Stimulated activated CD8-positive, alpha-beta memory T cell treated with anti-CD3 and anti-CD28 coated beads, Interleukin-2, amount 100 ng/mL, for 48 hours (primary cell): ENCODE measurements at places on chromosomes 1 and 21.
A peak's percentile ranks its signal among the peaks of the same experiment; 100 is the strongest.

DNA sequence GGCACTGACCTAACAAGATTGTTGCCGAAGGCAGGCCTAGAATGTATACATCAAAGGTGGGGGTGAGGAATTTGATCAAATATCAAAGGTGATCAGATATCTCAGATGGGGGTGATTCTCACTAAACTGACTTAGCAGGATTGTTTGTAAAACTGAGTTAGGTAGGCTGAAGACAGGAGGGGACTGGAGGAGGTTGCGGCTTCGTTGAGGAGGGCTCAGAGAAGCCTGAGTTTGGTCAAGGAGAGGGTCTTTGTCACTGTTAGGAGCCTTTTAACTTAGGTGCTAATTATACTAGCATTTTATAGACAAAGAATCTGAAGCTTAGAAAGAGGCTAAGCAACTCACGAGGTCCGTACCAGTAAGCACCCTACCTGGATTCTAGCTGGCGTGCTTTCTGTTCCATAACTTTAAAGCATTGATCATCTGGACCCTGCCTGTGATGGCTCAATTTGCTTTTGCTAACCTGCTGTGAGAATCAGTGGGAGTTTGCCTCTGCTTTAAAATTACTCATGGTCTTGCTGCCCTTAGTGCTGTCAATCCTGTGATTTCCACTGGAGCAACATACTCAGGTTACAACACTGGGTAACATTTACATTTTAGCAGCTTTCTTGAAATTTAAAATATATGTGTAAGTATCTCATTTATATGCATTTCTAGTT, 49.8 kb downstream of the ITSN1 start:
- no peak for DNase-seq

- DNase-seq = no peak
Measured at GRCh38 chr1:214446772-214447556, 104.4 kb downstream of the PTPN14 start.

- DNase-seq = no peak
Measured at GRCh38 chr1:205561501-205562203, 57.2 kb downstream of the CDK18 start.

- DNase-seq = no peak
Measured at GRCh38 chr1:25770541-25771220, 29.3 kb upstream of the SELENON start.

DNA sequence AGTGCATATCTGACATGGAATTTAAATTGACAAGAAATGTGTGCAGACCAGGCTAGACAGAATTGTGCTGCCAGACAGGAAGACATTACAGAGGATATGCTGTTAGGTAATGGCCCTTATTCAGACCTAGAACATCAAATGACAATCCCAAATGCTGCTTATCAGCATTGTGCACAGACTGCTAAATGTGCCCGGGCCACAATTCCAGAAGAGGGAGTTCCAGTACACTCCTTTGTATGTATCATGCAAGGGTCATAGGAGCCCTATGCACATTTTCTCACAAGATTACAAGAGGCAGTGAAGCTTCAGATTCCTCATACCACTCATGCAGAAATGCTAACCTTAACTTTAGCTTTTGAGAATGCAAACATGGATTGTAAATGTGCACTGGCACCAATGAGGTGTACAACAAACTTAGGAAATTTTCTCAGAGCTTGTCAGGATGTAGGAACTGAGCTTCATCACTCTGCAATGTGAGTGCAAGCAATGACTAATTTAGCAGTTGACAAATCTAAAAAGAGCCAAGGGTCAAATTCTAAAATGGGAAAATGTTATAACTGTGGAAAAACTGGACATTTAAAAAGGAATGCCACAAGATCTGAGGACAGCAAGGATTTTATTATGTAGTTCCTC, 273.5 kb downstream of the COL11A1 start:
- no peak for DNase-seq

GRCh38 chr1:226738995-226739695, at the start of gene ITPKB:
ITPKB (minus strand) TSS chr1:226739282; CDS start chr1:226737458, 1,824 bp downstream.
- DNase-seq = no peak

- DNase-seq = no peak
Measured at GRCh38 chr21:35571910-35572309, 488.4 kb downstream of the SETD4 start.

GRCh38 chr1:24897263-24898151, 32.6 kb downstream of the RUNX3 start:
- no peak for DNase-seq

DNA sequence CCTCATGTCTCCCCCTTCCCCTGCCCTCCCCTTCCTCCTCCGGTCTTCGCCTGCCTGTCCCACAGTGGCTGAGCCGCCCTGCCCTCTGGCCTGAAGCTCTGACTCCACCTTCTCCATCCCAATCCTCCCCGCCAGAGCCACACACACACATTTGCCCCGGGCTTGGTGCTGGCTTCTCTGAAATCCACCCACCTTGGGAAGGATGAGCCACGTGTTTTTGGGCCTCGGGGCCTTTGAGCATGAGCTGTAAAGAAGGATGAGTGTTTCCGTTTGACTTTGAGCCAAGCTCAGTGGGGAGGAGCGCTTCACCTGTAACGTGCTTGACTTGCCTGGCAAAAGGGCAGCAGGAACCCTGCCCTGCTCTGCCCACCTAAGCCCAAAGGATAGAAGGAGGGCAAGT, 295.1 kb downstream of the SIPA1L2 start:
- DNase-seq = no peak

GRCh38 chr1:57112148-57112547, 146.3 kb upstream of the C8B start:
- no peak for DNase-seq

- DNase-seq = no peak
Measured at GRCh38 chr1:55070293-55071164, 31.2 kb downstream of the PCSK9 start.

GRCh38 chr1:59544615-59545293, 247.9 kb downstream of the FGGY start:
- no peak for DNase-seq

DNA sequence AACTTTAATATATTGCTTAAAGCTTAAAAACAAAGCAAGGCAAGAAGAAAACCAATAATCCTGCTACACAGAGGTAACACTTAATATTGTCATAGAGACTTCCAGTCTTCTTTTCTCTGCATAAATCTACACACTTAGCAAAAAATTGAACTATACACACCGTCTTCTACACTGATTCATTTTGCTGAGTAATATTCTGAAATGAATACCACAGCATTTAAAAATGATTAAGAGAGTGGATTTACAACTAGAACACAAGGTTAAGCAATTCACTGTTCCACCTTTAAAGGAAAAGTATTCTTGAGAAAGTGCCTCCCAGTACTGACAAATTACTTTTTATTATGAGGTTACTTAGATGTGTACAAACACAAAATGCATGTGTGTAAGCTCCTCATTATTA, 22.2 kb upstream of the ITPKB start:
- no peak for DNase-seq

DNA sequence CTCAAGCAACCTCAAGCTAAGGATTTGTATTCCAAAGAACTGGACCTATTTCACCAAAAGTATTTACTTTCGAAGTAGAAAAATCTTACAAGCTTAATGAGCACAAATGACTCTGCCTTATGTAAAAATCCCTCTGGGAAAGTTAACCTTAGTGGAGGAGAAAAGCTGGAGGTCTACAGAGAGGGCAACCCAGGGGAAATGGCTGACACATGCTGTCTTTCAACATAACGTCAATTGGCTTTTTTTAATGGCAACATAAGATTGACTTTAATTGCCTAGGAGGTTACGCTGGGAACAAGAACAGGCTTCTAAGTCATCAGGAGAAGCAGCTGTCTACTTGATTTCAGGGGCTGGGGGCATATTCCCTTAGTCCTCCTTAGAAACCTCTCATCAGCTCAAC, 52.3 kb downstream of the UTP25 start:
- DNase-seq = no peak

- no peak for DNase-seq
Measured at GRCh38 chr1:224588515-224588914, 27.6 kb upstream of the CNIH3 start.

- DNase-seq = no peak
Measured at GRCh38 chr1:232655028-232655745, 25.3 kb upstream of the SIPA1L2 start.

DNA sequence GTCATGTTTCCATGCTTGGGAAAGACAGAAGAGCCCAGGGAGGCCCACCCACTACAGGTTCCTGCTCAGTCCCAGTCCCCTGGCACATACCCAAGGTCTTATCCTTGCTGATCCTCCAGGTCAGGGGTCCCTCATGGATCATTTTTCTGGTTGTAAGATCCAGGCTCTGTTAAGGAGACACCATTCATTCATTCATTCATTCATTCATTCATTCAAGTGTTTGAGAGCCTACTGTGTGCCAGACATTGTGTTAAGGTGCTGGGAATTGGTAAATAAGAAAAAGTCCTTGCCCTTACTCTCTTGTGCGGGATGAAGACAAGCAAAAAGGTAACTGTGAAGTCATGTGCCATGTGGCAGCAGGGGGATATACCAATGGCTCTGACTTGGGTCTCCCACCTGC, 23.8 kb downstream of the LRRC71 start:
- no peak for DNase-seq

DNA sequence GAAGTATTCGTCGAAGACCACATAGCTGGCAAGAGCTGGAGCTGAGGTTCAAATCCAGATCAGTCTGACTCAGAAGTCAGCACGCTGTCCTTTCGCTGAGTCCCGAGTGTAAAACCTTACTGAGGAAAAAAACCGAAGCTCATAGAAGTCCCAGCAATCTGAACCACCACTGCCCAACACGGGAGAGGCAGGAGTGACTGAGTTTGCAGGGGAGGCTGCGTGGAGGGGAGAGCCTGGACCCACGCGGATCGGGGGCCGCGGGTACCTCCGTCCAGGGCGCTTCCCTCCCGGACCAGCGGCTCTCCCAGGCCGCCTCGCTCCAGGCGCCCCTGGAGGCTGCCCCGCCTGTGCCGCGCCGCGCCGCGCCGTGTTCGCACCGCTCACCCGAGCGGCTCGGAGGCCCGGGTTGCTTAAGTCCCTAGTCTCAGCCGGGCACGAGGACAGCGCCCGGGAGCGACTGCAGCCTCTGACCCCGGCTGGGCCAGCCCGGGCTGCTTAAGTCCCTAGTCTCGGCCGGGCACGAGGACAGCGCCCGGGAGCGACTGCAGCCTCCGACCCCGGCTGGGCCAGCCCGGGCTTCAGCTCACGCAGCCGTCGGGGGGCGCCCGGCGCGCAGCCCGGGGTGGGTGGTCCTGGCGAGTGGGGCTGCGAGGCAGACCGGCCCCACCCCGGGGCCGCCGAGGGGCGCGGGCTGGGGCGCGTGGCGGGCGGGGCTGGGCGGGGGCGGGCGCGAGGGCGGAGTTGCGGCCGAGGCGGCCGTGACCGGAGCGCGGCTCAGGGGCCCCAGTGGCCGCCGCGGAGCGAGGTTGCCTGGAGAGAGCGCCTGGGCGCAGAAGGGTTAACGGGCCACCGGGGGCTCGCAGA, at the start of gene ADAMTSL4:
Gene ADAMTSL4 (plus strand): TSS at position 777 of the 864 bp plus-strand sequence. CDS start 2,881 bp downstream, outside the sequence.
- no peak for DNase-seq

GRCh38 chr1:198620951-198621824, 17.7 kb upstream of the PTPRC start:
- DNase-seq = peak; percentile 46

DNA sequence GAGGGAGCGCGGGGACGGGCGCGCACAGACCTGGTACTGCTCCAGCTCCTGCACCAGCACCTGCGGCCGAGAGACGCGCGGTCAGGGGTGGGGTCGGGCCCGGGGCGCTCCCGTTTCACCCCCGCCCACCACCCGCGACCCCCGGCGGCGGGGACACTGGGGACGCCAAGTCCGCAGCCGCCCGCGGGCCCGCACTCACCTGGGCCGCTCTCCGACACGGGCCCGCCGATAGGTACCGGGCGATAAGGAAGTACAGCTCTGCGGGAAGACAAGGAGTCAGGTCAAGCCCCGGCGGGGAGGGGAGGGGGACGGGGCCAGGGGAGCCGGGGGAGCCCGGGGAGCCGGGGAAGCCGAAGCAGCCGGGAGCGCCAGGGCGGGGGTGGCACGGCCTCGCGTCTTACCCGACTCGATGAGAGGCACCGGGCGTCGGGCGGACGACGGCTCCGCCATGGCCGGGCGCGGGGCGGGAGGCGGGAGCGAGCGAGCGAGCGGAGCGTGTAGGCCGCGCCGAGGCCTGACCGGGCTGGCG, 326 bp downstream of the BRWD1 start:
- DNase-seq = peak; percentile 2

- DNase-seq = no peak
Measured at GRCh38 chr1:65255656-65256050, 53.7 kb upstream of the DNAJC6 start.

GRCh38 chr21:26849428-26850115, 4.4 kb upstream of the ADAMTS1 start:
- no peak for DNase-seq

GRCh38 chr1:102640872-102641271, 467.4 kb downstream of the COL11A1 start:
- no peak for DNase-seq
